ENCODE measurements at places on chromosomes 13 and 19.

DNA sequence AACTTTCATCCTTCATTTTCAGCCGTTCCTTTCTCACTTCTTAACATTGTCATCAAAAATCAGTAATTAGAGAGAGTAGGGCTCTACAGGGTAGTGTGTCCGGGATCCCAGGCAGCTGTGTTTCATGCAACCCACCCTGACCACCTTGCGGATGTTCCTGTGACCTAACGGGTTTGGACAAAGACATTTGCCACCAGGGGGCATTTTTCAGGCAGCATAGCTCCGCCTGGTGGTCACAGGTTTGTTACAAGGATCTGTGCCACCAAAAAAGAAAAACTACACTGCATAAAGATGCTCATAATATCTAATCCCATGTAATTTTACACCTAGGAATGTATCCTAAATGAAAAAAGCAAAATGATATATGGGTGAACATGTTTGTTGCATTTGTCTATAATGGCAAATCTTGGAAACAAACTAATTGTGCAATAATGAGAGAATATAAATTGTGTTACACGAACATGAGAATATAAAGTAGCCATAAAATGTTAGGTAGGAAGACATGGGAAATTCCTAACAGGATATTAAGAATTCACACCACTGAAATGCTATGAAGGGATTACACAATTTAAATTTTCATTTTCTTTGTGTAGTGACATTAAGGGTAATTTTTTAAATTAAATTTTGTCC, 123.0 kb downstream of the SLC7A1 start:
- DNase-seq, result peak; percentile 63

GRCh38 chr13:101152184-101152583, 264.1 kb downstream of the NALCN start:
- DNase-seq, result no peak

DNA sequence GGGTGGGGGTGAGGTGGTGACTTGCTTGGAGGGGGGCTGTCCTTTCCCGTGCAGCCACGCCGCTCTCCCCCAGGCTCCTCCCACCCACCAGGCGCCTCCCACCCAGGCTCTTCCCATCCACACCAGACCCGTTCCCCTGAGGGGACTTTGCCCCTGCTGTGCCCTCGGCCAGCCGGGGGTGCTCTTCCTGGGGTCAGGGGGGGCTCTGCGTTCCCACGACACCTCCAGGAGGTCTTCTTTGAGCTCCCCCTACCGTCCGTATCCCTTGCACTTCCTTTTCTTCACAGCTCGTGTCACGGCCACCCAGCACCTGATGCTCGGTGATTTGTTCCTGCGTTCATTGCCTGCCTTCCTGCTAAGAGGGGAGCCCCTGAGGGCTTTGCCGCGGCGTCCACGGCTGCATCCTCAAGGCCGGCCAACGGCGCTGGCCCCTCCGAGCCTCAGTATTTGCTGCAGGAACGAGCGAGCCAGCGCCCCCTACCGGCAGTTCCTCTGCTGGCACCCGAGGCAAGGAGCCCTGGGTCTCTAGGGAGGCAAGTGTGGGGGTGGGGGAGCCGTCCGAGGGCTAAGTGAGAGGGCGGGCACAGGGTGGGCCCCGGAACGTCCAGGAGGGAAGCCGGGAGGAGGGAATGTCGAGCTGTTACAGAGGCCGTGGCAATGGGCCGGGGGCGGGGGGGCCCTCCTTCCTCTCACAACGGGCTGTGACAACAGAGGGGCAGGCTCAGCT, 11.8 kb downstream of the LRRC4B start:
- DNase-seq, result peak; percentile 68

GRCh38 chr19:11345122-11345803, 805 bp downstream of the TMEM205 start:
- DNase-seq, result no peak

DNA sequence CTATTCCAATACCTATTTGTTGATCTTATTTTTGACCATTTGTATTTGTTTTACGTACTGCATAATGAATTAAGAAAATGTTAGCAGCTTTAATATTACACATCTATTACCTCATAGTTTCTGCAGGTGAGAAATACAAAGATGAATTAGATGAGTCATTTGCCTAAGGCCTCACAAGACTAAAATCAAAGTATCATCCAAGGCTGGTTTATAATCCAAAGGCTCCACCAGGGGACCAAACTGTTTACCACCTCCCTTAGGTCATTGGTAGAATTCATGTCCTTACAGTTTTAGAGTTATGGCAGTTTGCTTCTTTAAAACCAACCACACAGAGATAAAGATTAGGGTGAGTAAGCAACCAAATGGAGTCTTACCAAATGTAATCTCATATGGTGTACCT, 848.1 kb downstream of the SLITRK6 start:
- DNase-seq, result no peak

GRCh38 chr19:2711172-2711874, 8.8 kb upstream of the GNG7 start:
- peak; percentile 53 for DNase-seq

GRCh38 chr13:22505489-22505888, 675.3 kb upstream of the SGCG start:
- DNase-seq, result no peak

GRCh38 chr13:76446191-76446590, 440.0 kb downstream of the KCTD12 start:
- no peak for DNase-seq

DNA sequence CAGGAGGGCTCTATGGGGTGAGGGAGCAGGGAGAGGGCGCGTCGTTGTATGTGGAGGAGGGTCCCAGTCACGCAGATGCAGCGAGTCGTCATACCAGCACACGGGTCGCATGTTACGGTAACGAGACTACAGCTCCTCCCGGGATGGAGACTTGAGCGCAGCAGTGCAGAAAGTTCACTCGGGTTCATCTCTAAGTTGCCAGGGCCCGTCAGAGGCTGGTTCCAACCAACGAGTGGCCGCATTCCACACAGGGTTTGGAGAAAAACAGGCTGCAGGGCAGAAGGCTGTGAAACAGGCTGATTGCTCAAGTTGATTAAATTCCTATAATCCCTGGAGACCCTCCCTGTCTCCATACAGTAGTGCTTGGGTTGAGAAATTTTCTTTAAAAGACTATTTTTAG, 21.9 kb upstream of the TTYH1 start:
- DNase-seq, result no peak

DNA sequence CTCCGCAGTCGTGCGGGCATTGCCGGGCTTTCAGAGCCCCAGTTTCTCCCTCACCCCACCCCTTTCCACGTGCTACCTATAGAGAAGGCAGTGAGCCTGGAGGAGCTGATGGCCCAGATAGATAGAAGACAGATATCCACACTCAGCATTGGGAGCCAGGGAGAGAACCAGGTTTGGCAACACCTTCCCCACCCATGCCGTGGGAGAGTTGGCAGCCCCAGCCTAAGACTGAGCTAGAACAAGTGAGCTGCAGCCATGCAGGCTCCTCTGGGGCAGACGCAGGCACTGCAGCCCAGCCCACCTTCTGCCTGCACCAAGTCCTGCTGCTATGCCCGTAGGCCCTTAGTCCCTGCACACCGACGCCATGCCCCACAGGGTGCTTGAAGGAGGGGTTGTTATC, 10.3 kb upstream of the KRTDAP start:
- no peak for DNase-seq

- no peak for DNase-seq
Observed at GRCh38 chr19:805166-805551, 7.9 kb downstream of the PTBP1 start.

DNA sequence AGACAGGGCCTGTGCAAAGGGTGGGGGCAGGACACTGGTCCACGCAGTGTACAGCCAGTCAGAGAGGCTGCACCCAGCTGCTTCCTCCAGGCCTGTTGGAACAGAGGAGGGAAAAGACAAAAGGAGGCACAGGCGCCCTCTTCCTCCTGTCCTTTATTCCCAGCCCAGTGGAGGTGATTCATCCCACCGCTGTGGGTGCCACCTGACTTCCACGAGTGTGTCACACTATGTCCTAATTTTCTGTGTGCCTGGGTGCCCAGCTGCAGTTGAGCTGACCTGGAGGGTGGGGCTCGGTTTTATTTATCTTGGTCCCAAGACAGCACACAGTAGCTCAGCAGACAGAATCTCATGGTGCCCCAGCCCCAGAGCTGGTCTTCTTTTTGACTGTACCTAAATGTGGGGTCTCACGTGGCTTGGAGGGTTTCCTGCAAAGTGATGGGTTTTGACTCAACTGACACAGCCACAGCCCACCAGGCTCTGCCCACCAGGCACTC, 9.0 kb downstream of the EPS15L1 start:
- peak; percentile 20 for DNase-seq

DNA sequence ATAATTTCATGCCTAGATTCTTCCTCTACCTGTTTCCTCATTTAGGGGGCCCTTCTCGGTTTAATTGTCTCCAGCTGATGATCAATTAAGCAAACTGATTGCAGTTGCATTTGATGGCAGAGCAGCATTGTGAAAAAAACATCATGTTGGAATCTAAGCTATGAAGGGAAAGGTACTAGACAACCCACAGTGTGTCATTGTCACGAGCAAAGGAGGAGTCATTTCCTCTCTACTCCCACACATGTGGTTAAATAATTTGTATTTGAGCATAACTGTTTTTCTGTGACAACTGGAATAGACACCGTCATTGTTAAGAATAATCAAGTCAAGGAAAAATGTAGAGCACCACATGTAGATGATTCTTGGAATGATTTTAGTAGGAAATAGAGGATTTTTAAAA, 240.3 kb downstream of the DCT start:
- no peak for DNase-seq

- DNase-seq, result no peak
Observed at GRCh38 chr13:36885901-36886300, 34.1 kb downstream of the SMAD9 start.

GRCh38 chr19:8397271-8397670, 7.1 kb downstream of the RAB11B start:
- DNase-seq, result no peak

- no peak for DNase-seq
Observed at GRCh38 chr13:48539550-48539949, 6.7 kb upstream of the RCBTB2 start.

DNA sequence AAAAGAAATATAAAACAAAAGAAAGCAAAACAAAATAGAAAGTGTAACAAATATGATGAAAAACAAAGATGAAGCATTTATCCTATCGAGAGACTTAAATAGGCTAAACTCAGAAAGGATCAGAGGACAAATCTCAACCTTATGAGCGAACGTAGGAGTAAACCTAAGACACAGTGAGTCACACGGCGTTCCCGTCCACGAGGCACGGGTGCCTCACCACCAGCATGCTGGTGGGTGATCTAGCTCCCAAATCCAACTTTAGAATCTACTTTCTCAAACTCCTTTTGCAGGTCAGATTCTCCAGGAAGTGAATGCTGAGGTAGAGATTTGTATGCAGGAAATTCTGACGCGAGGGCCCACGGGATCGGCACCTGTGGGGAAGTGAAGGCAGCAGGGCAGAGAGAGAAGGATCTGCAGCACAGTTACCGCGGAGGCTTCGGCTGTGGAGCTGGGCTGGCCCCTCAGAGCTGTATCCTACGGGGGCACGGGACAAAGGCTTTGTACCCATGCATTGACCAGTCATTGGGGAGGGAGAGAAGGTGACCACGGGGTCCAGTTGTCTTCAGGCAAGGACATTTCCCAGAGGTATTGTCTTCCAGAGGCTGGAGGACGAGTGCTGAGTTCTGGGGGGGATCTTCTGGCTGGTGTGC, 7.5 kb upstream of the MIER2 start:
- DNase-seq, result no peak

- DNase-seq, result no peak
Observed at GRCh38 chr19:12555456-12555930, 4.2 kb upstream of the ZNF564 start.

Data from MV-4-11 (cell line).